Cerebellar nuclear complex (tissue), 1 donor: ENCODE measurements at places on chromosomes 11 and 22.

DNA sequence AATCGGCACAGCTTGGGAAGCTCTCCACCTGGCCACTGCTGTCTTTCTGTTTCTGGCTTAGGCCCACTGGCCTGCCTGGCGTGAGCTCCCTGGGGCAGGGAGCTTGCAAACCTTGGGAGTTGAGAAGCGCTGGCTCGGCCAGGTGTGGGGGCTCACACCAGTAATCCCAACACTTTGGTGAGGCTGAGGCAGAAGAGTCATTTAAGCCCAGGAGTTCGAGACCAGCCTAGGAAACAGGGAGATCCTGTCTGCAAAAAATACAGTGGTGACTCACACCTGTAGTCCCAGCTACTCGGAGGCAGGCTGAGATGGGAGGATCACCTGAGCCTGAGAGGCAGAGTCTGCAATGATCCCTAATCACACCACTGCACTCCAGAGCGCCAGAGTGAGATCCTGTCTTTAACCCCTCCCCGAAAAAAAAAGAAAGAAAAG, 4.0 kb downstream of the AP5B1 start:
- no peak for DNase-seq

- DNase-seq = no peak
These were observed at the start of gene OR5A2 for GRCh38 chr11:59426361-59427067. OR5A2 (minus strand) TSS chr11:59426413; CDS start chr11:59422953, 3,460 bp downstream.

DNA sequence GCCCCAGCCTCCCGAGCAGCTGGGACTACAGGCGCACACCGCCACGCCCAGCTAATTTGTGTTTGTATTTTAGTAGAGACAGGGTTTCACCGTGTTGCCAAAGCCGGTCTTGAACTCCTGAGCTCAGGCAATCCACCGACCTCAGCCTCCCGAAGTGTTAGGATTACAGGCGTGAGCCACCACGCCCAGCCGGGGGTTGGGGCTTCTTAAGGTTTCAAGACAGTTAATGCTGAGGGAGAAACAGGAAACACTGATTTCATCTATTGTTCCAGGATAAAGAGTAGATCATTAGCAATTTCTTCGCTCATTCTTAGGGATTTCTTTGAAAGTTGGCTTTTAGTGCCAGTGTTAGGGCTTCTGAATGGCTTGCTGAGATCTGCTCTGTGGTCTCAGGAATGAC, 21.2 kb upstream of the CLMP start:
- no peak for DNase-seq

GRCh38 chr22:50702821-50703725, 30.4 kb downstream of the SHANK3 start:
- no peak for DNase-seq

DNA sequence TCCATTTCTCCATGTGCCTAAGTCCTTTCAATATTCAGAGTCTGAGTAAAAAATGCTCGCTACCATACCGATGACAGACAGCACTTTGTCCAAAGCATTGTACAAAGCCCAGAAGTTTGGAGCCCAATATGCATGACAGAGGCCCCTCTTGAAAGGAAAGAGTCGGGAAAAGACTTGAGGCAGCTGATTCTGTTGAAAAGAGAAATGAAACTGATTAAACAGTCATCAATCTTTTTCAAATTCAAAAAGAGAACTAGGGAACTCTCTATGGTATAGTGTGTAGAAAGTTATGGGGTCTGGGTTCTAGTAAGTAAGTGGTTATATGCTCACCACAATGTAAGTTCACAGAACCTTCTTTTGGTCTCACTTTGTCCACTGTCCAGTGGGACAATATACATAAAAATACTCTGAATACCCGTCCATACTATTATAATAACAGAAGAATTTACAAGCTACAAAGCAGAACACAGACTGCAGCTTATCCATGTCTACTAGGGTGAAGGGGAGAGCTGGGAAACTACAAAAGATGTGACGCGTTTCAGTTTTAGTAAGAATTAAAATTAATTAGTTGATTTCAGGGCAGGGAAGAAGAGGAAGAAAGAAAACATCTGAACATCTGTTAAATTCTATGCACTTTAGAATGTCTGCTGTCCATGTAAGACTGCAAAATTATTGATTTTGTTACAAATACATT, 26.7 kb downstream of the ALG8 start:
- DNase-seq = no peak

DNA sequence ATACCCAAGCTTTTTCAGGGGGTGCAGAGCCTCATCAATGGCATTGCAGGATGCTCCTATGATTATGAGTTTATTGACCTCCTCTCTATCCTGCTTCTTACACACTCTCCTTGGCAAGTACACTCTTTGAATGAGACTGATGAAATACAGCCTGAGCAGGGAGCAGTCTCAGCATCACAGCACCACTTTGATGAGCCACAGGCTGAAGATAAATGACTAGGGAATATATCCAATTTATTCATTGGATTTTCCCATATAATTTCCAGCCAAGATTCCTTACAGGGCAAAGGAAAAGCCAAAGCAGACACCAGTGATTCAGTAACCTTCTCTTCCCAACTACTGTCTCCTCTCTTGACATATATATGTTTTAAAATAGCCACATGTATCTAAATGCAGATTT, 79.2 kb downstream of the CASP12 start:
- no peak for DNase-seq

GRCh38 chr11:44574610-44575287, 9.3 kb downstream of the CD82 start:
- no peak for DNase-seq

DNA sequence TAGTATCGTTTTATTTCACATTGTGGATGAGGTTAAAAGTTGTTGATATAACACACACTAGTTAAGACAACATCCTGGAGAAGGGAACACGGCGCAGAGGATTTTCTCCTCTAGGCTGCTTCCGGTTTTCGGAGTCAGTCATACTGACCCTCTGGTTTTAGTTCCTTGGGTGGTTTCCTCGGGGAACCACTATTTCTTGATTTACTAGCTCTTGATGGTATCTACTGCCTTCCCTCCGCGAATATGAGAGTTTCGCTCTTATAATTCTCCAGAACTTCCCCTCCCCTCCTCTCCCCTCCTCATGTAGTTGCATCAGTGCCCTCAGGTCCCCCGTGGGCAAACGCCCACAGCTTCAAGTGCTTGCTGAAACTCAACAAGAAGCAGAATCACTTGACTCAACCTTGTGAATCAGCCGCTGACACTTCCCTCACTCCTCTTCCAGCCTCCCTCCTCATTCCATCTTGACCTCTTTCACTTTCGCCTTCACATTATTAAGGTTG, 15.9 kb upstream of the APOBEC3A start:
- no peak for DNase-seq

GRCh38 chr11:15145151-15145550, 30.4 kb downstream of the INSC start:
- no peak for DNase-seq

GRCh38 chr11:47506373-47506772, 46.6 kb downstream of the CELF1 start:
- no peak for DNase-seq

DNA sequence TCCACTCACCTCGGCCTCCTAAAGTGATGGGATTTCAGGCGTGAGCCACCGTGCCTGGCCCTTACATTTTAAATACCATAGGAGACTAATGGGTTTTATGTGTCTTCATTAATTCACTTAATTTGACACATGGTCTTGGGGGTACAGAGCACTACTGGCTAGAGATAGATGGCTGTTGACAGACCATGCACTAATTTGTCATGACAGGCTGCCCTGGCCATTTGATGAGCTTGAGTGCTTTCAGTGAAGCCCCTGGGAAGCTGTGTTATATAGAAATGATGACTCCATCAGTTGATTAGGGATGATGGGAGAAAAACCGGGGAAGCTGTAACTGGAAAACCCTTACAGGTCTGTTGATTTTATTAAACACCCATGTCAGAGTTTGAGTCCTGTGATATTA, 6.6 kb downstream of the PHF5A start:
- no peak for DNase-seq

GRCh38 chr11:17171916-17172315, 35.9 kb downstream of the PIK3C2A start:
- DNase-seq = no peak
